Glomerular endothelial cell (primary cell): ENCODE measurements at places on chromosomes 7 and 10. TPM values are rescaled to one million over a fixed set of nuclear protein-coding genes. Genes with fewer than 3 reads are reported as not detected.

DNA sequence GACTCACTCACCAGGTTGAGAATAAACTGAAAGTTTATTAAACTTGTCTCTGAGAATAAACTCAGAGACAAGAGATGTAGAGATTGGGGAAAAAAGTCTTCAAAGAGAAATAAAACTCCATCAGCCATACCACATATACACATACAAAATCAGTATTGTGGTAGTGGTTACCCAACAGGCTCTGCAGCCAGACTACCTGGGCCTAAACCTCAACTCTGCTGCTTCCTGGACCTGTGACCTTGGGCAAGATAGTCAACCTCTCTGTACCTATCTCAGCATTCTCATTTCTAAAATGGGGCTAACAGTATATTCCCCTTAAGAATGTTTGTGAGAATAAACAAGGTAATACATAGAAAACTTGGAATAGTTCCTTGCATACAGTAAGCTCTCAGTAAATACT is 15.3 kb downstream of the TPK1 start:
- no peak for DNase-seq

- no peak for DNase-seq
These were observed 1.8 kb upstream of the RPA3 start for GRCh38 chr7:7720193-7720592.

GRCh38 chr7:28280516-28280915 is 99.9 kb upstream of the JAZF1 start:
- DNase-seq = no peak

GRCh38 chr10:67608001-67608400 is 88.0 kb downstream of the CTNNA3 start:
- DNase-seq = no peak

PDZD8 gene
- 15.0 and 23.2 TPM in 2 replicates for total RNA-seq

OPN1SW gene
- not detected in 2 replicates for total RNA-seq

SPDYE6 gene
- not detected in 2 replicates for total RNA-seq
